ENCODE measurements at places on chromosomes 12 and 14.

DNA sequence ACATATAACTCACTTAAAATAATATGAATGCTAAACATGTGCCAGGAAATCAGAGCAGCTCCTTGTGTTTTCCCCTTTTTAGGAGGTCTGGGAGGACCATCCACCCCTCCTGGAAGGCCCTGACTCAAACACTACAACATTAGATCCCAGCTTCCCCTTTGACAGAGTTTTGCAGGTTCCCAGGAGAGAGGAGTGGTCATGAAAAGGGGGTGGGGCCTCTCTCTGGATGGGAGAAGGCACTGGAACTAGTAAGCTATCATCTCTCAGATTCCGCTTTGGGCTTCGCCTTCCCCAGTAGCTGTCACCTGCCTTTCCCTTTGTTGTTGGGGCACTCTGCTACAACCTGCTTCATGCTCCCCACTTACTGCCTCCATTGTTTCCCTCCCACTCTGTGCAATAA lies 149.2 kb downstream of the ZFP36L1 start:
- ATAC-seq = no peak

- no peak for ATAC-seq
These were observed 135.1 kb downstream of the TMEM30B start for GRCh38 chr14:61145903-61146481.

DNA sequence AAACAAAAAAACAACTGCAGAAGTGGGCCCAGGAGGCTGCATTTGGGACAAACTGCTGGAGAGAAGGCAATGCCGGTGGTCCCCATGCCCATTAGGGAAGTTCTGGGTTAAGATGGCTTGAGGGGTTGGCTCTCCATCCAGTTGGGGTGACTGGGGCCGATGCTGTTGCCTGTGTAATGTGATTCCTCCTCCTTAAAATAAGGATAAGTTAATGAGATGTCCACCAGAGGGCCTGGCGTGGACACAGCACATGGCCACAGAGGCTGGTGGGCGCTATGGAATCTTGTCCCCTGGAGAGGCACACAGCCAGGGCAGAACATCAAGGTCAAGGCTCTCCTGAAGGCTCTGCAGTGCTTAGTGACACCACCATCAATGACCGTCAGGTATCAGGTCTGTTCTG lies 1.0 kb upstream of the TESC start:
- no peak for ATAC-seq

DNA sequence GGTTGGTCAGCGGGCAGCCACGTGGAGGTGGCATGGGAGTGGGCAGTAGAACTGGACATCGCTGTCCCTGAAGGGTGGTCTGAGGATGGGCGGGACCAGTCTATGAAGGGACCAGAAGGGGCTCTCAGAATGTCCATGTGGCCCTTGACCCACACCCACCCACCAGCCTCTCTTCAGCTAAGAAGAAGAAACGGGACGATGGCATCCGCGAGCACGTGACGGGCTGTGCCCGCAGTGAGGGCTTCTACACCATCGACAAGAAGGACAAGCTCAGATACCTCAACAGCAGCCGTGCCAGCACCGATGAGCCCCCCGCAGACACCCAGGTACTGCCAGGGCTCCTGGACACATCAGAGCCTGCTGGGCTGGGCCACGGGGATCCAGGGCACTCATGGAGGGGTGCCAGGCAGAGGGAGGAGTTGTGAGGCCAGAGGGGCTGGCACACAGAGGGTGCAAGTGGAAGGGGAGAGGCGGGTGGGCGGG lies 21.3 kb downstream of the SETD1B start:
- ATAC-seq = no peak

GRCh38 chr12:39503439-39503838 lies 60.5 kb upstream of the KIF21A start:
- ATAC-seq = no peak

DNA sequence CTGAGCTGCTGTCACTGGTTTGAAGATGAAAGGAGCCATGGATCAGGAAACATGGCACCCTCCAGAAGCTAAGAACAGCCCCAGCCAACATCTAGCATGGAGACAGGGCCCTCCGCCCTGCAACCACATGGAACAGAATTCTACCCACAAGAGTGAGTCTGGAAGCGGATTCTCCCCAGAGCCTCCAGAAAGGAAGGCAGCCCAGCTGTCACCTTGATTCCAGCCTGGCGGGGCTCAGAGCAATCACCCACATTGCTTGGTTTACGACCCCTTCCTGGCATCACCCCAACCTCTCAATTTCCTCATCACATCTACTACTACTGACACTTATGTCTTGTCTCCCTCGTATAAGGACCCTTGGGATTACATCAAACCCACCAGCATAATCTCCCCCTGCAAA lies 38.5 kb downstream of the OAS2 start:
- ATAC-seq = no peak

GRCh38 chr14:104898195-104898558 lies 26.5 kb upstream of the PLD4 start:
- no peak for ATAC-seq

- ATAC-seq = no peak
These were observed 441.8 kb upstream of the TMPO start for GRCh38 chr12:98073610-98074009.

DNA sequence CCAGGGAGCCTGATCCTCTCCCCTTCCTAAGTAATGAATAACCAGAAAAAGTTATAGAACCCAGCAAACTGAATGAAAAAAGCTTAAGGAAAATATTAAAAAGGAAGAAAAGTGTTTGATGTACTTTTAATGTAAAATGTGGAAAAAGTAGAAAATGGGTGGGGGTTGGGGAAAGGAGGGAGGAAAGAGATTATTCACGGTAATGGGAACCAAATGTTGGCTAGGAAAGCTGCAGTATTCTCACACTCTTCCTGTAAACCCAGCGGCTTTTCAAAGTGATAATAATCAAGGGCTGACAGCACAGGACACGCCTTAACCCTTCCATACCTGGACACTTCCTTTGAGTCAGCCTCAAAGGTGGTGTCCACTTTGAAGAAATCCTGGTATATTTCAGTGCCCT lies 139.2 kb downstream of the TGFB3 start:
- no peak for ATAC-seq

DNA sequence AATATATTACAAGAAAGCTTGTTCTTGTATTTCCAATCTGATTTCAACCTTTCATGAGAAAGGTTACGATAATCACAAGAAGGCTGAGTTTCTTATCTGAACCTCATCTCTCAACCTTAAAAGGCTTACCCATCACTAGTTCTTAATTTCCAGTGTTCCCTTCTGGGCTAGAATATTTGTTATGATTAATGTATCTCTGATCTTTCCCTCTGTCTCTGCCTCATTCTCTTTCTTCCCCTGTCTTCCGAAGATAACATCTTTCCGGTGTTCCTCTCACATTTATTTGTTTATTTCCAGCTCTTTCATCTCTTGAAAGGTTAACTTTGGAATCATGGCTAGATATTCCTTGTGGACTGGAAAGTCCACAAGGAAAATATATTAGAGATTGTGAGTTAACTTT lies 255.9 kb downstream of the SLC6A15 start:
- no peak for ATAC-seq

- peak; percentile 92 for ATAC-seq
These were observed 15.2 kb upstream of the CLIP1 start for GRCh38 chr12:122437656-122438121.

- no peak for ATAC-seq
These were observed 25.5 kb downstream of the ITGA7 start for GRCh38 chr12:55682087-55682796.

GRCh38 chr14:99896361-99896760 lies 103.1 kb downstream of the EML1 start:
- ATAC-seq = no peak
